ENCODE measurements at places on chromosomes 5 and 9.

DNA sequence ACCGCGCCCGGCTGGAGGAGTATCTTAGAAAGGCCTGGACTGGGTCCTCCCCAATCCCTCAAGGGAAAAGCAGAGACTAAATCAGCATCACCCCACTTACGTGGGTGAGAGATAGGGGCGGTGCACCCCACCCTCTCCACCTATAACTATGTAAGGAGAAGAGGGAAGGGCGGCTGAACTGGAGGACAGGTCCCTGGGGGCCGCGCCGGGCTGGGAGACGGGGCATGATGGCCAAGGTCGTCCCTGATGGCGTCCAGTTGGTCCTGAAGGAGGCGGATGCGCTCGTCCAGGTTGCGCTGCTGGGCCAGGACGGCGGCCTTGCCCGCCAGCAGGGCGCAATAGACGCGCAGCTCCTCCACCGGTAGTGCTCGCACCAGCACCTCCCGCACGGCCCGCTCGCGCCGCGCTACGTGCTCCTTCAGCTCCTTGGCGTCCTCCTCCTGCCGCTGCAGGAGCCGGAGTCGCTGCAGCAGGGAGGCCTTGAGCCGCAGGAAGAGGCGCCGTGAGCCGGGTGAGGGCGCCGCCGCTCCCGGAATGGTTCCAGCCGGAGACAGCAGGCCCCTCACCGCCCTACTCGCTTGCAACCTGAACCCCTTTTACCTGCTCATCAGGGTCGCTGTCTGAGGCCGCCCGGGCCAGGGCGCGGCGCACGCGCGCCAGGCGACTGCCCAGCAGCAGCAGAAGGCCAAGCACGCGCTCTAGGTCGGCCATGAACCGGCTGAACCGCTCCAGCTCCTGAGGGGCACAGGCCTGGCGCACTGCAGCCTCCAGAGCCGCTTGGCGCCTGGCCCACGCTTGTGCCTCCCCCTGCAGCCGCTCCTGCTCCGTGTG, 7.6 kb downstream of the SHROOM1 start:
- DNase-seq: no peak

GRCh38 chr5:140235791-140236551, 61.0 kb downstream of the CYSTM1 start:
- no peak for DNase-seq

- peak; percentile 45 for DNase-seq
Measured at GRCh38 chr9:21031091-21031807, at the start of gene HACD4. Gene HACD4 (minus strand): TSS chr9:21031640. CDS start chr9:21031590, 50 bp downstream.

GRCh38 chr5:17431272-17432050, 66.6 kb upstream of the TAF11L2 start:
- no peak for DNase-seq

DNA sequence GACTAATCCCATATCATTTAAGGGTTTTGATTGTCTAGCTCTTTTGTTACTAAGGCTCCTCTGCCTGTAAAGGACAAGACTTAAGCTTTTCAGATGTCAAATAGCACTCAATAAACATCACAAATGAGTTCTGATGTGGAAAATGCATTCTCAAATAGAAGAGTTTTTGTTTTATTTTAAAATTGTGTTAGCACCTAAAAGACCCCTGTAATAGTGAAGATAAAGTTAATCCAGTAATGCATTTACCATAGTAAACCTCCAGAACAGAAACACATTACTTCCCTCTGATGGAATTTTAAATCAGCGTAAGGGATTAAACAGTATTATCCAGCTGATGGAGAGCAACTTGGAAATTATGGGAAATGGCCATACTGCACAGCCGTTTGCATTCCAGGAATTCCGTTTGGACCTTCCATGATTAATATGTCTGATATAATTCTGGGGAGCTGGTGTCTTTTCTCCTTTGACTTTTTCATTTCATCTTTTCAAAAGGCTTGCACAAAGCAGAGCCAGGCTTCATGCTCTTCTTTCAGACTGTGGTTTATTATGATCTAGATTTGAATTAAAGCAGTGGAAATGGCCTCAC, 105.6 kb downstream of the PPP2R2B start:
- no peak for DNase-seq

DNA sequence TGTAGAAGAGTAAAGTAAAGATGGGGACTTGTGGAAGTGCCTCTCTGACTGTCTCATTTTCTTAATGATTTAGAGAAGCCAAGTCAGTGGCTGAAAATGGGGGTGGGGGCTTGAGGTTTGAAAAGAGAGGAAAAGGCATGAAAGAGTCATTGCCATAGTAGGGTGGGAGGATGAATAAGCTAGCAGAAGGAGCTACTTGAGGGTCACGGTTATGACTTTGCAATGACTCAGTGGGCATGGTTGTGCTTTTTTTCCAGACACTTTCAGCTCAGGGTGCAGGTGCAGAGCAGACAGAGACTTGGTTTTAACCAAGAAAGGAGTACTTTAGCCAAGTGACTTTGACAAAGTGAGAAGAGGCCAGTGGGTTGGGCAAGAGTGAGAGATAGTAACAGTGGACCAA, 117.8 kb downstream of the PTTG1 start:
- no peak for DNase-seq

GRCh38 chr5:180648658-180649296, 623 bp downstream of the FLT4 start:
- DNase-seq: no peak

- no peak for DNase-seq
Measured at GRCh38 chr5:60101573-60101972, 208.0 kb upstream of the PDE4D start.

GRCh38 chr9:128969491-128969890, 22.0 kb downstream of the NUP188 start:
- DNase-seq: no peak

Measured in muscle of back (tissue), 13 donors.